ENCODE measurements at places on chromosomes 1 and 21.

DNA sequence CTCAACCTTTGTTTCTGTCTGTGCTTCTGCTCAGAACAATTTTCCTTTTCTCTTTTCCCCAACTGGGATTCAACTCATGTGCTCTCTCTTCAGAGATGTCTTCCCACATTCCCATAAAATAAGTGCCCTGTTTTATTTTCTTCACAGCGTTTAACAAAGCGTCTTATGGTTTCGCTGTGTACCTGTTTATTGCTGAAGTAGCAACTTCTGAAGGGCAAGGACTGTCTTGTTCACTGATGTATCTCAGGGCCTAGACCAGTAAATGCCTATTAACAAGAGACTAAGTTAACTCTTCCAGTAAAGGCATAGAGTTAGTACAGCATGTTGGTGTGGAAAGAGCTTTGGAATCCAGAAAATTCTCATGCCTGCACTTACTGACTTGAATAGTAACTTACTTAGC is 42.9 kb upstream of the MPZL1 start:
- no peak for DNase-seq

DNA sequence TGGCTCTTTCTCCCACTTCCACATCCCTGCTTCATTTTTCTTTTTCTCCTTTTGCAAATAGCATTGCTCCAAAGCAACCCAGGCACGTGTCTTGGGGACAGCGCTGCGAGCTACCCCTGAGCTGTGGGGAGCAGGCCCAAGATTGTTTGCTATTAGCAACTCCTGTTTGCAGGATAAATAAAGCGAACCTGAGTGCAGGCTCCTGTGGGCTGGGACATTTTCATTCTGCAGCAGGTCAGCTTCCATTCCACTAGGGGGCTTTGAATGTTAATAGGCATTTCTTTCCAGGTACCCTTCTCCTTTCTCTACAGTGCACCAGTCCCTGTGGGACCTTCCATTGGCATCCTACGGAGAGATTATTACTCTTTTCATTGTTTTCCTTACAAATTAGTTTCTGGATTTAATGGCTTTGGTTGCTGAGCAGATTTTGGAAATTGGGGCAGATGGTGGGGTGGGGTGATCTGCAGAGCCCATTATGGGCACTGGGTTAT is 54.0 kb downstream of the OLFML3 start:
- no peak for DNase-seq

DNA sequence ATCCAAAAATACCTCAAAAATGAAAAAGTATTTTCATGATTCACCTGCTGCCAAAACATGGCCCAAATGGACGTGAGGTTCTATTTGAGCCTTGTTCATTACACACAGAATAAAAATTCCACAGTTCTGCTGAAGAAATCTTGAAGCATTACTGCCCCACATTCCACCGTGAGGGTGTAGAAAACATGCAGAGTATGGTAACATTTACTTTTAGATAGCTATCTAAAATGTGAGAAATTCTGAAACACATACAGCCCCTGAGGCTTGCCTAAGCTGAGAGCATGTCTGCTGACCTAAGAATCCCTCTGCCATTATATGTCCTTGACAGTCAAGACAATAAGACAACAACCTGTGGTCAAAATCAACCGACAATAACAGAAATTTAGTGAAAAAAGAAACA is 186.5 kb downstream of the DSCAM start:
- DNase-seq, result no peak

- no peak for DNase-seq
Observed at GRCh38 chr1:92411511-92411910, 75.2 kb downstream of the GFI1 start.
